ENCODE measurements at places on chromosomes 1 and 21.
A peak's percentile ranks its signal among the peaks of the same experiment; 100 is the strongest.

DNA sequence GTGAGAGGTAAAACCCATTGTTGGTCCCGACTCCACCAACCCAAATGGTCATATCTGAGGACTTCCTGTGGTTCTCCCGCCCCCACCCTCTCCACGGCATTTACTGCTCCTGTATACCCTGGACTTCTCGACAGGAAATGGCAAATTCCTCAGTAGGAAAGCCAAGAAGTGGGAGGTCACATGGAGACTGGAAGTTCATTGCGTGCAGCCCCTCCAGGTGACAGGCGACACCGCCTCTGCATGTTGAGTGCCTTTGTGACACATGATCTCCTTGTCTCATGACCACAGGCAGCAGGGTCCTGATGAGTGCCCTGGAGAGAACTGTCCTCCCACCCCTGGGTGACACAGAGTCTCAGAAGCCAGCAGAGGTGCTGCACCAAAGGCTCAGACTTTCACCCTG, 24.2 kb downstream of the ERG start:
- DNase-seq = no peak

DNA sequence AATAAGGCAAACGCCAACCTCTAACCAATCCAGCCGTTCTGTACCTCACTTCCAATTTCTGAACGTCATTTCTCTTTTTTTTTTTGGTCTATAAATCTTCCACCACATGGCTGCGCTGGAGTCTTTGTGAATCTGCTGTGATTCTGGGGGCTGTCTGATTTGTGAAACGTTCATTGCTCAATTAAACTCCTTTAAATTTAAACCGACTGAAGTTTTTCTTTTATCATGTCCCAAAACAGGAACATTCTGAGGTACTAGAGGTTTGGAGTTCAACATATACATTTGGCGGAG, 65.5 kb upstream of the BACH1 start:
- peak; percentile 20 for DNase-seq

DNA sequence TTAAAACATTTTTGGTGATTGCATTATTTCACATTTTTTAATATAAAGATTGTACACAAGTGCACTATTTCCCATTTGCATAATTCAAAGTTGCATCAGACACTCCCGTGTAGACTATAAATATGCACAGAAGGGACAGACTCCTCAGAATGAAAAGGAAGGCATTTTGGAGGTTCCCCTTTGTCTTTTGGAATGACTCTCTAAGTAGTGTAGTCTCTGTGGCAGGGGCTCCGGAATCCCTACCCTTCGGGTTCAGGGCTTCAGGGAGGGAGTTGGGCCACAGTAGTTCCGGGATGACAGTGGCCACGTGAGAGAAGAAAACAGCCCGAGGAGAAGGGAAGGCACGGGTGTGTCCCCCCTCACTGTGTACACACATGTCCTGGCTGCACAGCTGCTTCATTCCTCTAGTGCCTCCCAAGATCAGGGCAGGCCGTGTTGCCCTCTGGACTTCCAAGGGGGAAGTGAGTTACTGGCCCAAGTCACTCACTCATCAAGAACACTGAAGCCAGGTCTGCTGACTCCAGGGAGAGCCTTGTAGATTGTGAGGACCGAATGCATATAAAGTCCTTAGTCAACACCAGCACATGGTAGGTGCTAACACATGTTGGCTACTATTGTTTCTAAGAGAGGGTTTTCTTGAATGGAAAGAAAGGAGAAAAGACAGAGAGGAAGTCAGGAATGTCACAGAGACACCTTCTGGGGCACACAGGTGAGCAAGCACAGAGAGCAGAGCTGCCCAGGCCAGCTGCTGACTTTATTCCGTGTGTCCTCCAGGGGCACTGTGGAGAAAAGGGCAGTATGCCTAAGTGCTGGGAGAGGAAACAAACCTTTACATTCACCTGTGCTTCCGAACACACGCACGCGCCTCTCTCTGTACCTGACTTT, 39.8 kb downstream of the LHX4 start:
- no peak for DNase-seq

DNA sequence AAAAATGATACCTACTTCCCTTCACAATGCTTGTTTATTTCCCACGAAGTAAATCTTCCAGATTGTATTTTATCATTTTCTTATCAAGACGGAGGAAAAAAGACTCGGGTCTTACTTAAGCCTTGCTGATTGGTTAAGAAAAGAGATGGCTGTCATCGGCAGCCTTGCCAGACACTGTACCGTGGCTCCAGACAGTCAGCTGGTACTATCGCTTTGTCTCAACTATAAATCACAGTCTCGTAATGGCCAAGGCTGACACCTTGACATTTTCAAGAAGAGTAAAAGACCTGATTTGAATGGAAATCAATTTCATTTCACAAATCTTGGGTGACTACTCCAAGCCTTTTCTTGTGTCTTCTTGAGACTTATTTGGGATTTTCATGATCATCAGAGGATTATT, 868.0 kb downstream of the USP25 start:
- no peak for DNase-seq

- DNase-seq = no peak
Measured at GRCh38 chr21:25188677-25189079, 418.6 kb downstream of the MRPL39 start.

GRCh38 chr1:156400191-156400935, 31.4 kb downstream of the RHBG start:
- DNase-seq = no peak

GRCh38 chr1:205926213-205926612, 17.0 kb downstream of the SLC26A9 start:
- DNase-seq = no peak

DNA sequence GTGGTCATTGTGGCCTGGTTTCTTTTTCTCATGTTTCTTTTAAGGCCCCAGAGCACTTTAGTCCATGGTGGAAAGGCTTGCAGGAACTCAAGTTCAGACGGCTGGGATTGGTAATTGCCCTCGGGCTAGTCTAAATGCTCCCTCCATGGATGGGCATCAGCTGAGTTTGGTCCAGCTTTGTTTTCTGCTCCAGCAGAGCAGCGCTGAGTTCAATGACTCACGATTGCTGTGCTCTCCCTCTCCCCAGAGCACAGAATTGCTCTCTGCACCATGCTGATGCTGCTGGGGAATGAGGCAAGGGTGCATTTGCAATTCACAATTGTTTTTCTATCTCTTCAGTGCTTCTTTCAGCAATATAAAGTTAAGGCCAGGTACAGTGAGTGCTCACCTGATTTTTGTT, 1.8 kb upstream of the OR2T6 start:
- DNase-seq = no peak

GRCh38 chr21:38989745-38990423, 184.2 kb downstream of the ETS2 start:
- DNase-seq = no peak

DNA sequence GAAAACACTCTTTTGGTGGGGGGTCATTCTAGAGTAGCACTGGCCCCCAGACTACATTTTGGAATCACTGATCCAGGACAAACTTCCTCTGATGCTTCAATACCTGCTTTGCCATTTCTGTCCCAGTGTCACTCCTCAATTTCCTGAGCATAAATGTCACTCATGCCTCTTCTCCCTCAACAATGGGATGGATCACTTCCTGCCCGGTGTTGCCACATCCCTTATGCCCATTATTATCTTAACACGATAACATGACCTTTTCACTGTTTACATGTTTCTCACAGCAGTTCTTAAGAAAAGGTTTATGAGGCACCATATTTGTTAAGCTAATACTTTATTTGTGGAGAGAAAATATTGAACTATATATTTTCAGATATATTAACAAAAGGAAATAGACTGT, 3.9 kb upstream of the ITLN1 start:
- no peak for DNase-seq

GRCh38 chr1:36658838-36659237, 176.1 kb upstream of the CSF3R start:
- DNase-seq = no peak

DNA sequence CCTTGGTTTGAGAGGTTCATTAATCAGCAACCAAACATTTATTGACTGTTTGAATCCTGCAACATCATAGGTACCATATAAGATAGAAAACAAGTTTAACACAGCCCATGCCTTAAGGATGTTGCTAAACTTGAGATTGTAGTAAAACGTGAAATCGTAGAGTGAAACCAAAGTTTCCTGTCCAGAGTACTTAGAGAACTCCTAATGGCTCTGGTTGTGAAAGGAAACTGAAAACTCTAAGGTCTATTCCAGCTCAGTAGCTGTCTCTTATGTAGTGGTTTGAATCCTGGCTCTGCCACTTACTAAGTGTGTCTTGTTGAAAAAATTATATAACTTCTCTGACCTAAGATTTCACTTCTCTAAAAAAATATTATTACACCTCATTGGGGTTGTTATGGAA, 310.9 kb downstream of the NTNG1 start:
- DNase-seq = no peak

- DNase-seq = no peak
Measured at GRCh38 chr1:240217403-240217802, 125.7 kb downstream of the FMN2 start.

- DNase-seq = no peak
Measured at GRCh38 chr1:234897390-234897749, 231.3 kb downstream of the TOMM20 start.

DNA sequence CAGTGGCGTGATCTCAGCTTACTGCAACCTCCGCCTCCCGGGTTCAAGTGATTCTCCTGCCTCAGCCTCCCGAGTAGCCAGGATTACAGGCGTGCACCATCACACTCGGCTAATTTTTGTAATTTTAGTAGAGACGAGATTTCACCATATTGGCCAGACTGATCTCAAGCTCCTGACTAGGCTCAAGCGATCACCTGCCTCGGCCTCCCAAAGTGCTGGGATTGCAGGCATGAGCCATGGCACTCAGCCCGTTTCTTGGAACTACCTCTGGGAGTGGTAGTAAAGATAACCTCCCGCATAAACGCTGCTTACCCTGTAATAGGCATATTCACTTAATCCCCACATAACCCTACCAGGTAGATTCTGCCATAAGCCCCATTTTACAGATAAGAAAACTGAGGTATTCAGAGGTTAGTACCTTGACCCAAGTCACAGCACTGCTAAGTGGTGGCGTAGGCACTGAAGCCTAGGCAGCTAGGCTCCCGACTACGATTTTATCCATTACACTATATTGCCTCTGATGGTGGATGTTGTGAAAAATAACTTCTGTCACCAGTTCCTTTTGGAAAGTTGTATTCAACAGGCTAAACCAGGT, 143.8 kb downstream of the SDCCAG8 start:
- DNase-seq = no peak

GRCh38 chr1:234619794-234620247, 9.8 kb upstream of the IRF2BP2 start:
- DNase-seq = no peak

DNA sequence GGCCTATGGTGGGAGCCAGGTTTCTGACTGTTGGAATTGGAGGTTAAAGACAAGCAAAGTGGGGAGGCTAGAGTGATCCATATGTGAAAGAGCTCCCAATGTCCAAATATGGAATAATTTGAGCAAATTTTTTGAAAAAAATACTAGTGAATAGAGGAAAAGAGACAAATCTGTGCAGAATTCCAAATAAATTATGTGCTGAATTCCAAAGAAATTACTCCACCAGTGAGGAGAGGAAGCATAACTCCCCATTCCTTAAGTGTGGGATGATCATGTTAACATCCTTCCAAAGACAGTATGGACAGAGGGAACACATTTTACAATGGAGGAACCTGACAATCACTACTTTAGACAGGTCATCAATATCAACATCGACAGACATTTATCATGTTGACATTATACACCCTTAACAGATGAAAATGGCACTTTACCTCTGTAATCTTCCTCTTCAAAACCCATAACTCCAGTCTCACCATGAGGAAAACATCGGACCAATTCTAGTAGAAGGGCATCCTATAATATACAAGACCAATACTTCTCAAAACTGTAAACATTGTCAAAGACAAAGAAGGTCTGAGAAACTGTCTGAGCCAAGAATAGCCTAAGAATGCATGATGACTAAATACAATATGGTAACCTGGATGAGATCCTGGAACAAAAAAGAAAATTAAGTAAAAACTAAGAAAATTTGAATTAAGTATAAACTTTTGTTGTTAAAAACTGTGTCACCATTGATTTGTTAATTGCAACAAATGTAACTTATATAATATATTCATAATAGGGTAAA, 71.5 kb upstream of the RGS4 start:
- DNase-seq = no peak

DNA sequence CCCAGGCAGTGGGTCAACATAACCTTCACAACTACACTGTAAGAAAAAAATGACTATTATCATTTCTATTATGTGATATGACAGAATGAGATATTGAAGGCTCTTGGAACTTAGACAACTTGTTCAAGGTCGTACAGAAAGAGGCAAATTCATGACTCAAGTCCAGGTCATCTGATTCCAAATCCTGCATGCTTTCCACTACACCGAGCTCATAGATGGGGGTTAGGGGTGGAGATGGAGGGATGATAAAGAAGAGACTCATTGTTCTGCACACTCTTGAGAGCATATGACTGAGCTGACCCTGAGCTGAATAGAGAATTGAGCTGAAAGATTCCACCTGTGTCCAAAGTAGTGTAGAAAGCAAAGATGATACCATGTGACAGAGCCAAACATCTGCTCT, 2.8 kb downstream of the FCRL6 start:
- no peak for DNase-seq

DNA sequence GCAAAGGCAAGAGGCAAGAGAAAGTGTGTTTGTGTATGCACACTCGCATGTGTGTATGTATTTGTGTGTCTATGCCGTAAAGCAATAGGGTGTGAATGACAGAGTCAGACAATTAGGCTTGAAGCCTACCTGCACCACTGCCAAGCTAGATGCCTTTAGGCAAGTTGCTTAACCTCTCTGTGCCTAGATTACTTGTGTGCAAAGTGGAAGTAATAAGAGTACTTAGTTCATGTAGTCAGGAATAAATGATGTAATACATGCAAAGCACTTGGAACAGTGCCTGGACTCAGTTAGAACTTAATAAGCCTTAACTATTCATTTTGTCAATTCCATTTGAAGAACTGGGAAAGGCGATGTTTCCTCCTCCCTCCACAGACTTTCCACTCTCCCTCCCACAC, 31.7 kb downstream of the LAMB3 start:
- DNase-seq = no peak

- no peak for DNase-seq
Measured at GRCh38 chr1:28510273-28510969, 4.6 kb downstream of the RCC1 start.

- DNase-seq = no peak
Measured at GRCh38 chr1:212990276-212990675, 25.4 kb downstream of the ANGEL2 start.

DNA sequence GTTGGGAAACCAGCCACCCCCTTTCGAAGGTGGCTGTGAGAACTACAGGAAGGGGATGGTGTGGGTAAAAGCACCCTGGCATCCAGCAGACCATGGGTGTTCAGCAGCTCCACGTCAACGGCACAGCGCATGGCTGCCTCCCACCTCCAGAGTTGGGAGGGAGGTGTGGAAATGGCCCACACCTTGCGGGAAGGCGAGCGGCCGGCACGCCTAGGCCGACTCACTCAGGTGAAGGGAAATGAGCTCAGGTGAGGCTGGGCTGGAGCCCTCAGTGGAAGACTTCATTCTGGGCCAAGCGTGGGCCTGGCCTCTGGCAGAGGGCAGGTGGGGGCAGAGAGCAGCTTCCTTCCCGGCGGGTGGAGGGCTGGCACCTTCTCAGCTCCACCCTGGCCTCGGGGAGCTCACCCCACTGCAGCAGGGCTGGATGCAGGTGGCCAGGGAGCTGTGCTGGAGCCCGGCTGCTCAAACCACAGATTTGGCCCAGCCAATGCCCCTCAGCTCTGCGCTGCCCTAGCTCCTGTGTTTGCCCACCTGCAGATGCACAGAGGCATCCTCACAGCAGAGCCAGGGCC, 24.8 kb upstream of the ALDH4A1 start:
- no peak for DNase-seq

Measured in hematopoietic multipotent progenitor cell treated with erythropoietin and hydrocortisone succinate and interleukin-3 and kit ligand, for 17 days (in vitro differentiated cells).